CD4-positive, alpha-beta T cell treated with Interleukin-6 at 100 ng/mL for 8 hours (primary cell): ENCODE measurements at places on chromosomes 7 and 10.

- DNase-seq: no peak
Observed at GRCh38 chr7:95676691-95677090, 80.4 kb upstream of the PDK4 start.

- no peak for DNase-seq
Observed at GRCh38 chr10:44587488-44588318, 202.8 kb upstream of the CXCL12 start.

DNA sequence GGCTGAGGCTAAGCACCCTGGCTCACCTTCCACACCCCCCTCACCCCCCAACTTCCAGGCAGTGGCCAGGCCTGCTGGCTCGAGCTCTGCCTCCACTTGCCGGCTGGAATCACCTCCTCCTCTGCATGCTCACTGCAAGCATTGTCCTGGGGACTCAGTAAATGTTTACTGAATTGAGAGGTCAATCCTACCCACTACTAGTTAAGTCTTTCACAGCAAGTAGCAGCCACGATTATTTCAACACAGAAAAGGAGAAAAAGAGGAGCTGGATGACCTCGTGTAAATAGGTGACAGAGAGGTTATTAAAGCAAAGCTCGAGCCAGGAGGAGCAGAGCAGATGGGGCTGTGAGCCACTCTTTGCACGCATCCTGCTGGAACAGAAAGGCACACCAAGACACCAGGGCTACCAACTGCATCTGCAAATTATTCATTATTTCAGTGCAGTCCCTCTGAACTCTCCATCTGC is 32.1 kb downstream of the HIPK2 start:
- no peak for DNase-seq

DNA sequence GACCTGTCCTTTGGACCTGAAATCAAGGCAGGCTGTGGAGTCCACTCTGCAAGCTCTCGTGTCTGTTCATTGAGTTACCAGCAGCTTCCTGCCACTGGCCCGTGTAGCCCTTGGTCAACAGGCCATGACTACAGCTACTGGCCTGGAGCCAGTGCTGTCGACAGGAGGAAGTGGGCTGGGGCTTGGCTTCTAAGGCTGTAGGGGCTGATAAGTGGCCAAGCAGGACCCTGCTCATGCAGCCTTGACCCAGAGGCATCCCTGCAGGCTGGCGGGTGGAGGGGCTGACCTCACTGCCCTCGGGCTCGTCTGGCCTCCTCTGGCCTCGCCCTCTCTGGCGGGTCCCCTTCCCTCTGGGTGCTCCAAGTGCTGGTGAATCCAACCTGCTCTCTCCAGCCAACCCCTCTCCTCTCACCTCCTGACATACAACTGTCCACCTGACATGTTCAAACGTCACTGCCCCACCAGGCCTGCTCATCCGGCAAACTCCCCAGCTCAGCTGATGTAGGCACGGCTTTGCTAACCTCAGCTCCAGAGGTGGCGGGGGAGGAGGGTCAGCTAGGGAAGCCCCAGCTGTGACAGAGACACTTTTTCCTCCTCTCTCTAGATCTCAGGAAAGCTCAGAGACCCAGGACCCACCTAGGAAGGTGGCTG is 188.6 kb upstream of the LYZL2 start:
- no peak for DNase-seq

DNA sequence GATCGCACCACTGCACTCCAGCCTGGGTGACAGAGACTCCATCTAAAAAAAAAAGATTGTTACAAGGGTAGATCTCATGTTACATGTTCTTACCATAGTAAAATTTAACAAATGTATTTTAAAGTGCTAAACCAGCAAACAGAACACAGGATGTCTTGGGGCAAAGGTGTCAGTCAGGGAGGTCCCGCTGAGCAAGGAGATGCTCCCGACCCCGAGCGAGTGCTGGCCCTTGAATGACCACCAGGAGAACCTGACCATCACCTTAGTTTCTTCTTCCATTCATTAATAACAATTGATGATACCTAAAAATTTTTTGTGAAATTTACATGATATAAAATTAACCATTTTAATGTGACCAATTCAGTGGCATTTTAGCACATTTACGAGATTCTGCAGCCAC is 241.6 kb upstream of the GPR26 start:
- no peak for DNase-seq

DNA sequence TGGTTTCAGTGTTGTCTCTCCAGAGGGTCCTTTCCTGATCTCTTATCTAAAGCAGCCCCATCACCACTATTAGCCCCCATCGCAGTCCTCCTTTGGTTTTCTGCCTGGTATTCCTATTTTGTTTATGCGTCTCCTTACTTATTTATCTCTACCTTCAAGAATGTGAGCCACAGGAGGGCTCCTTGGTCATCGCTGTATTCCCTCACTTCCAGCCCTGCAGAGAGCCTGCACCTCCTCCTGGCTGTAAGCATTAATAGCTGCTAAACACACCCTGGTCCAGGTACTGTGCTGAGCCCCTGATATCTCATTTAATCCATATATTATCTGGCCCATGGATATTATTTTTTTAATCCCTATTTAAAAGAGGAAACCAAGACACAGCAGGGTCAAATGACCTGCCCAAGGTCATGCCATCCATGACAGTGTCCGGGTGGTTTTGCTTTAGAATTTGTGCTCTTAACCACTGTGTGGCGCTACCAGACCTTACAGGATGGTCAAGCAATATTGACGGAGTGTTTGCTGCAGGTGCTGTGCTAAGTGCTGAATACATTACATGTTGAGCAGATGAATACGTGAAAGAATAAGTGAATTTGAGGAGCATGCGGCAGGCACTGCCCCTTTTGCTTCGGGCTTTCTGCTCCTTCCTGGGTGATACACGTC is 227.2 kb downstream of the ADAM12 start:
- no peak for DNase-seq

DNA sequence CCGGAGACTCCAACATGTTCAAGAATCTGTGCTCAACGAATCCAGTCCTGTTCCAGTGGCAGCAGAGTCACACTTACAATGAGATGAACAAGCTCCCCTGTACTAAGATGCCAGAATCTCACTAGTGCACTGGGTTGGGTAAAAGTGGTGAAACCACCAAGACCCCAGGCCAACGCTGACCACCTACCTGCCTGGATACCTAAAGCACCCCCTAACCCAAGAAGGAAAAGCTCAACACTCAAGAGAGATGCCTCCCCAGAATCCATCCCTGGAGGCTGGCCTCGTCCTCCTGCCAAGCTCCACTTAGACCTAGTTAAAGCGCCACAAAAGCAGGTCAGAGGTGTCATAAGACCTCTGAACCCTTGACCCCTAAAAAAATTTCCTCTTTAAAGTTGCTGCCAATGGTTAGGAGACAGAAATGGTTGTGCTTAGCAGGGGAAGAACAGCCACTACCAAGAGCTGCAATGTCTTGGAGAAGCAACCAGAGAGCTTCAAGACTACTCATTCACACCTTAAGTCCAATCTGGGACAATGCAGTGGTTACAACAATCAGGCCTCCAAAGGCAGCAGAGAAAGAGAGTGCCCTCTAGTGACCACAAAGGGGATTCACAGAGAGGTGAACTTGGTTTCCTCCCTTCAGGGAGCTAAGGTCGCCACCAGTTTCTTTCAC is 94.6 kb upstream of the MACROH2A2 start:
- DNase-seq: peak; percentile 24

DNA sequence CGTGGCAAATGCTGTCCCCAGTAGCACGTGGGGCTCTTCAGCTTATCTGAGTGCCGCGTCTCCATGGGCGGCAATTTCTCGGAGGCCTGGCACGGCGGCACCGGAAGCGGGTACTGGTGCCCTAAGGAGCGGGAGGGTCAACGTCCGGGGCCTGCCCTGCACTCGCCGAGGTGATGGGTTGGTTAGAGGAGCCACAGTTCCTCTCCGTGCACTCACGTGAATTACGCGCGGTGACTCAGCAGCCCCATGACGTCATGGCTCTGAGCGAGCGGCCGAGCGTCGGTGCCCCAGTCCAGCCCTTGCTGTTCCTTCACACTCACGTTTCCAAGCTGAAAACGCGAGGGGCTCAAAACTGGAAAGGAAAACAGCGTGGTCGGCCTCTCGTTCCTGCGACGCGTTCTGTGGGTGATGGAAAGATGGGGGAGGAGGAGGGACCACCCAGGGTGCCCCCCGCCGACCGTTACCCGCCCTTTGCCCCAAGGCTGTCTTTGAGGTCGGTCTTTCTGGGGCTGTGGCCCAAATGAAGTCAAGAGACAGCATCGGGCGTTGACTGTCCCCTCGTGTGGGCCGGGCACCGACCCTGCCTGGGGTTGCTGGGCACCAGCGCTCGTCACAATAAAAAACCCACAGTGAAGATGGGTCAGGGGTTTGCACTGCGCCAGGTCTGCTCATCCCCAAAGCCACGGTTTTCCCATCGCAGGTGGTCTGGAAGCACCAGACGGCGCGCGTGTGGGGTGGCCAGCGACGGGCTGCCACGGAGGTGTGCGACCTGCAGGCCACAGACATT is 70.4 kb upstream of the CFAP46 start:
- DNase-seq: no peak

GRCh38 chr10:130727766-130728490 is 583.6 kb downstream of the TCERG1L start:
- no peak for DNase-seq

DNA sequence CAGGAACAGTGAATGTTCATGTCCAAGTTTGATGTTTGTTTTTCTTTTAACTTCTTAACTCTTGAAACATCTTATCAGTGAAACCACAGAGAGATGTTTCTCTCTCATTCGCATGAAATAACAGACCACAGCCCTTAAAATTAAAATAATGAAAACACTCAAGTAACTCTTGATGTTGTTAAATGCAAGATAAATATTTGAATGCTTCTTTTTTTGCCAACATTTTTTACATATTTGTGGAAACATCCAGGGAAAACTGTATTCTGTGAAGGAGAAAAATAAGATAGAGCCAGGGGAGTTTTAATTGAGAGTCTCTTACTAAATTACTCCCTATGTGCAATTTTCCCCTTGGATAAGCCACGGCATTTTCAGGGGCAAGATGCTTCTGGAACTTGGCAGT is 361.8 kb upstream of the MGMT start:
- DNase-seq: no peak

DNA sequence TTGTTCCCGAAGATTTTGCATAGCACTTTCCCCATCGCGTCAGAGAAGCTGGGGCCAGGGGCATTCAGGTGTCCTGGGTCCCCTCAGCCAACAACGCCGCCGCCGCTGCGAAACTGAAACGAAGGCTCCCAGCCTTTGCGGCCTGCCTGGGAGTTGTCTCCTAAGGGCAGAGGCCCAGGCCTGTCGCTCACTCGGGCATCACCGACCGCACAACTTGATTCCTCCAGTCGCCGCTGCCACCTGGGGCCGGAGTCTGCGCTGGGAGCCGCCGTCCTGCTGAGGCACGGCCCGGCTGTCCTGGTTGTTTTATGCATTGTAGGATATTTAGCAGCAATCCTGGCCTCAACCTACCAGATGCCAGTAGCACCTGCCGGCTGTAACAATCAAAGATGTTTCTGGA is 22.0 kb downstream of the ZSCAN25 start:
- DNase-seq: no peak

DNA sequence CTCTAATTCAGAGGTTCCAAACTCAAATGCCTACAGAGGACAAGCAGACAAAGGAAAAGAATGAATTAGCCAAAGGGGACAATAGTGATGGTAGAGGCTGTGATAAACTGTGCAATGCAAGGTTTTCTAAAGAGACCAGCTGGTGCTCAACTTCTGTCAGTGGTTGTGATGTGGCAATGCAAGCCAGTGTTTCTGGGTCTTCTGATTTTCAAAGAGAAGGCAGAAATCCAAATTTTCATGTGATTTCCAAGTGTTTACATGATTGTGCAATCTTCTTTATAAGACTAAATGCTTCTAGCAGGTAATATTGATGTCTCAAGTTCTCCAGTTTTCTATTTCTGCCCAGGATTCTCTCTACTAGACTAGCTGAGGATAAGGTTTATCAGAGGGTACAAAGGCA is 135.9 kb downstream of the PCDH15 start:
- no peak for DNase-seq

DNA sequence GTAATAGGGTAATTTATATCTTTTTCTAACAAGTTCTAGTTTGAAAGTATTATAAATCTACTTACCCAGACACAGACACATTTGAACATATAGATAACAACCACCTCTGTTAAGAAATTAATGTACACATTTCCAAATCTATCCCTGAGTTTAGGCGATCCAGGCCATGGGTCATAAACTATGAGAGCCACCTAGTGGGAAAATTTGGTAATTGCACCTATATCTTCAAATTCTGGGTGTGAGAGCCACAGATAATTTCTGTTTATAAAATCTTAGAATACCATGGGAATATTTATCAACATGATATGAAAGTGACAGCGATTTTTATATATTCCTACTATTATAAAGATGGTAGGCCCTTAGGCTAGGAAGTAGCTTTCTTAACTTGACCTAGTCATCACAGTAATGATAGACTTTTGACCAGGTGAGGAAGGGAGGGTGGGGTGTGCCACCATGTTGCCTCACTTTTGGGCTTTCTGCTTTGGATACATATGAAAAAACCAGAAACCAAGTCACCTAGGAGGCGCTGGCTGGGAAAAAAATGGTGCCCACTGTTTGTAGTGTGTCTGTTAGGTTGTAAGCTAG is 8.0 kb upstream of the EPHA1 start:
- DNase-seq: peak; percentile 49

- DNase-seq: no peak
Observed at GRCh38 chr7:154698726-154699291, 304.1 kb downstream of the PAXIP1 start.

DNA sequence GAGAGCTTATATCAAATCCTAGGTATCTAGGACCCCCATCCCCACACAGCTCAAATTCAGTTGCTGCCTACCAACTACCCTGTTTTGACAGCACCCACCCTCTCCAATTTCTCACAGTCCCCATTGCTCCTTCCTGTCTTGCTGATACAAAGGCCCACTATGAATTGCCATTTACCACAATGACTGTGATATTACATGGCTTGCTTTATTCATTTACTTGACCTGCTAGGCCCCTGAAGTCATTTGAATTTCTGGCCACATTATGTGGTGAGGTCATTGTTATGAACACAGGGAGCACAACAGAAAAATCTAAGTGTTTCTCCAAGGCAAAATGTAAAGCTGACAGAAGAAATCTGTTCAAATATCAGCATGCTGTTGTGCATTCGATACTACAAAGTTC is 101.4 kb downstream of the PPP1R17 start:
- no peak for DNase-seq

DNA sequence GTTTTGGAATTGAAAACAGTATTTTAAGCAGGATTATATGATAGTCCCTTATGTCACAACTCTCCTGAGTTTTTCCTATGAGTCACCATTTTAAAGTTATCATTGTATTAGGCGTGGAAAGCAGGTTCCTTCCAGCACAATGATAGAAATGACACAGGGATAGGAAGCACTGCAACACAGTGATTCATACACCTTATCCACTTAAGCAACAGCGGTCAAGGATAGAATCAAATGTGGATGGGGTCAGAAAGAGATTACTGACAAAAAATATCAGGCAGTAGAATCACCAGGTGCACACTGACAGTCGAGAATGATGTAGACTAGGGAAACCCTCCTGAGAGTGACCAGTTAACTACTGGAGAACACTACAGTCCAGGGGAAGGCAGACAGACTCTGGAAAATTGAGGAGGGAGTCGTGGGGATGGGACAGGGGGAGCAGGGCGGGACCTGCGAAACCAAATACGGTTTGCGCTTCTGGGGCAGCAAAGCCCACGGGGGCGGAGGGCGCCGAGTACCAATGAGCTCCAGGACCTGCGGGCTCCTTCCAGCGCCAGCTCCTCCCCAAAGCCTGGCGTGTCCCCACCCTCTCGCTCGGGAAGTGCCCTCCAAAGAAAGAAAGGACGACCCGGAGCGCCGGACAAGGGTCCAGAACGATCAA is 479 bp downstream of the PNPLA8 start:
- DNase-seq: no peak
